ENCODE measurements at places on chromosomes 13 and 19.

DNA sequence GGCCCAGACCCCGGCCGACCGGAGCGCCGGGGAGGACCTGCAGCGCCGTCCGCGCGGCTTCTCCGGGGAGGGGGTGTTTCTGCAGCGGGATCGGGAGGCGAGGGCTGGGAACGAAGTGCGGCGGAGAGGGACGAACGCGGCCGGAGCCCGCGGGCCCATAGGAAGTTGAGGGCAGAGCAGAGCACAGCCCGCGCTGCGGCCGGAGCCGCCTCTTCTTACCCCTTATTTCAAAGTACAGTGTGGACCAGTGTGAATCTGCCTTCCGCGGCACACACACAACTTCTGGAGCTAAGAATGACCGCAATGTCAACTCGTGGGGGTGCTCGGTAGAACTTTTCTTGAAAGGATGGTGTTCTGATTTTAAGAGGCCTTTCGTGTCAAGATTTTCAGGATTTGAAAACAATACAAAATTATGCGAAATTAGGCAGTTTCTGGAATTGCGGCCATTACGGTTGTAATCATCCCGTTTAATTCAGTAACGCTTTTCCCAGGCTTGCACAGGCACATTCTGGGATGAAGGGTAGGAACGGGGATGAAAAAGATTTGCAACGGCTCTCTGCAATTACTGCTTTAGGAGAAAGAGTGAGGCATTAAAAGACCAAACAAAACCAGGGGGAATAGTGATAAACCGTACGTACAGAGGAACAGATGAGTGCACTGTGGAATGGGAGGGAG is 821 bp downstream of the TDRD3 start:
- no peak for DNase-seq

DNA sequence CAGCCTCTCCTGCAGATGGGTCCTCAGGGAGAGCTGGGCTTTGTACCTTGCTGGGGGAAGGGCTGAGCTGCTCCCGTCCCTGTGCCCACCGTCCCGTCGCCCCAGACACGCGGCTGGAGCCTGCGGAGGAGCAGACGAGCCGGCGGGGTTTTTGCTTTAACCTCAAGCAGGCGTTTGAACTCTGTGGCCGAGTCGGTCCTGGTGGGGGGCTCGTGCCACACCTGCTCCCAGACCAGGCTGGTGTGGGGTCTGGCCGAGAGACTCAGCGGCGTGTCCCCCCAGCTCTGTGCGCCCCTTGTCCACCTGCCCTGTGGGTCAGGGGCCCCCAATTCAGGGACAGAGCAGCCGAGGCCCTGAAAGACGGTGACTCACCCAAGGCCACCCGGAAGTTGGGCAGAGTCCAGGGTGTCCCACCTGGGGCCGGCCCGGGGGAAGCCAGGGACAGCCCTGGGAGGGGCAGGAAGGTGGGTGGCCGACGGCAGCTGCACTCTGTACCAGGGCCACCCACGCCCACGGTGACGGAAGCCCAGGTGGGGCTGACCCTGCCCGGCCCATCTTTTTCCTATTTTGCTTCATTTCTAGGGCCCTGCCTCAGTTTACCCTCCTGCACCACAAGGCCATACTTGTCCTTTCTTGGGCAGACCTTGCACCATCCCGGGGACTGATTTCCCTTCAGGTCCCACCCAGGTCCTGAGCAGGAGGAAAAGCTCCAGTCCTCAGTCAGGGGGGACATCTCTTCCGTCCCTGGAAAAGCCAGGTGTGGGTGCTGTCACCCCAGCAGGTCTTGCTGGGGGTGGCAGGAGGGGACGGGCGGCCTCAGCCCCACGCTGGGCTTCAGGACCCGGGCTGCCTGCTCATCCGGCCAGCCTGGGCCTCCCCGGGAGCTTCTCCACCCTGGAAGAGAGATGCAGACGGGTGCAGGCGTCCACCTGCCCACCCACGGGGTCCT is 5.3 kb downstream of the EFNA2 start:
- DNase-seq: no peak

GRCh38 chr13:112063807-112064206 is 3.1 kb upstream of the SOX1 start:
- DNase-seq: no peak

DNA sequence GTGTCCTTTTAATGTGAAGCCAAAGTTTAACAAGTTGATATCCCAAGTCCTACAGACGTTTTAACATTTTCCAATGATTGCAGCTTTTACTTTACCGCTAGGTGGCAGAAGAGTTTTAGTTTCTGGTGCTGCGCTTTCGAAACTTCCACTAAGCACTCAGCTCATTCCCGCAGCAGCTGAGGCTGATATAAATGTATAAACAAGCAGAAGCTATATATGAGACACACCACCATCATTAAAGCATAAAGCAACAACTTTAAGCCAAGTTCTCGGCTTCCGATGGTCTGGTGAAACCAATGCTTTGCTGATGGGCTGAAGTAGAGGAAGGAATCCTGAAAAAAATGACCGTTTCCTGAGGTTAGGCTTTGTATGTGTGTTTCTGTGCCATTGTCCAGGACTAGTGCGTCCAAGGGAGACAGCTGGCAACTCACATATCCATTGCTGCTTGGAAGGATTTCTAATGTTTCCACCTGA is 753.9 kb downstream of the OLFM4 start:
- no peak for DNase-seq

DNA sequence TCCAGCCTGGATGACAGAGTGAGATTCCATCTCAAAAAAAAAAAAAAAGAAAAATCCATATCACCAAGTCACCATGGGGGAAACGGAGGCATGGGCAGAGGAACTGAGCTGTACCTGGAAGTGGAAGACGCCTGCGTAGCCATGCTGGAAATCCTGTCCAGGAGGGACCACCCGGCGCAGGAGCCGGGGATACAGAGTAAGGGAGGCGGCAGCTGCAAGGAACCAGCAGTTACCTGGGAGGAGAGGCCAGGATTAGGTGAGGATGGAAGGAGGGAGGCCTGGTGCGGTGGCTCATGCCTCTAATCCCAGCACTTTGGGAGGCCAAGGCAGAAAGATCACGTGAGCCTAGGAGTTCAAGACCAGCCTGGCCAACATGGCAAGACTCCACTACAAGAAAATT is 2.0 kb downstream of the CAPN12 start:
- no peak for DNase-seq

GRCh38 chr19:29003641-29004409 is 209.1 kb downstream of the UQCRFS1 start:
- no peak for DNase-seq

DNA sequence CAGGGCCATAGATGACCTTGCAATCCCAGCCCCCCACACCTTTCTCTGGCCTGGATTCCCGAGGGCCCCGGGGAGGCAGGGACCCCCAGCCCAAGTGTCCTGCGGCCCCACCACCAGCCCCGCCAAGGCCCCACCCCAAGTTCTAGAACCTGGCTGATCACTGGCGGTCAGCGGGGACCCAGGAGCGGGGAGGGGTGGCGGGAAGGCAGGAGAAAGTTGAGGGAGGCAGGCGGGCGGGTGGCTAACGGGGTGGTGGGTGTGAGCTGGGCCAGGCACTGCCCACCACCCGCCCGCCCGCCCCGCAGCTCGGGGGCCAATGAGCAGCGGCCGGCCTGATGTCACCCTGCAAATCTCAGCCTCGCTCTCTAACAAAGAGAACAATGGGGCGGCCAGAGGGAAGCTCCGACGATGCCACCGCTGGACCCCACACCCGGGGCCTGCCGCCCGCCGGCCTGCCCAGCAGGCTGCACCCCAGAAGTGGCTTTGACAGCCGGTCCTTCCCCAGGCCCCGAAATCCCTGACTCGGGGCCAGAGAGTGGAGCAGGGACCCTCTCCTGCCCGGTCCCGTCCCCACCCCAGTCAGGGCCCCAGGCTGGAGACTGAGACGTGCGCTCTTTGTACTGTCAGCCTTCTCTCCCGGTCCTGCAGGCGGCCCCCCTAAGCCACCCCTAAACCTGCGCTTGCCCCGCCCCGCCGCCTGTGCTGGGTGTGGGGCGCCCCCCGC is 1.6 kb downstream of the MEX3D start:
- no peak for DNase-seq

GRCh38 chr19:16268676-16269319 is 55.8 kb upstream of the KLF2 start:
- no peak for DNase-seq

GRCh38 chr13:37070956-37071355 is 11.5 kb upstream of the SUPT20H start:
- DNase-seq: no peak

DNA sequence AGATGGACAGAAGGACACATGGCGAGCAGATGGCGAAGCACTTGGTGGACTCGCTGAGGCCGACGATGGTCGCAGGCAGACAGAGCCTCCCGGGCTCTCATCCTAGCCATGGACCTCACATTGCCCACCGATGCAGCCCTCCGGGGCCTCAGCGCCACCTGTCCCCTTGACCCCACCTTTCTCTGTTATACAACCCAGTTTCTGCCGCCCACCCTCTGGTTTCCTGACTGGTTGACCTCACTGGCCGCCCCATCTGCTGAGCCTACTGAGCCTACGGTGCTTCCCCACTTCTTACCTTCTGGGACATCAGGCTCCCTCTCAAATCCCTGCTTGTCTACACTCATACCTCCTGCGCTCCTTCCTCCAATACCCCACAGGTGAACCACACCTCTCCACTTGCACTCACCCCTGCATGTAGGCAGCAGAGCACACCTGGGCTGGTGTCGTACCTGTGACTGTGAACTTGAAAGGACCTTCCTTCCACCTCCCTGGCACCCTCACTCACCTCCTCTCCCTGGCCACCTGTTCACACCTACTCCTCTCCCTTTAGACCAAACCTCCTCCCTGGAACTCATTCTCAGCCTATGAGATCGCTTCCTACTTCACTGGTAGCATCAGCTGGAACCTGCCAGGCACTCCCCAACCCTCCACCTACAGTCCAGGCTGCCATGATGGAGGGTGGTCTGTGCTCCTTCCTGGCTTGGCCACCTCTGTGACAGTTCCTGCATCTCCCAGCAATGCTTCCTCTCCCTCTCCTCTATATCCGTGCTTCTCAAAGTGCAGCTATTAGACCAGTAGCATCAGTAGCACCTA is 36.1 kb downstream of the HPN start:
- DNase-seq: no peak

DNA sequence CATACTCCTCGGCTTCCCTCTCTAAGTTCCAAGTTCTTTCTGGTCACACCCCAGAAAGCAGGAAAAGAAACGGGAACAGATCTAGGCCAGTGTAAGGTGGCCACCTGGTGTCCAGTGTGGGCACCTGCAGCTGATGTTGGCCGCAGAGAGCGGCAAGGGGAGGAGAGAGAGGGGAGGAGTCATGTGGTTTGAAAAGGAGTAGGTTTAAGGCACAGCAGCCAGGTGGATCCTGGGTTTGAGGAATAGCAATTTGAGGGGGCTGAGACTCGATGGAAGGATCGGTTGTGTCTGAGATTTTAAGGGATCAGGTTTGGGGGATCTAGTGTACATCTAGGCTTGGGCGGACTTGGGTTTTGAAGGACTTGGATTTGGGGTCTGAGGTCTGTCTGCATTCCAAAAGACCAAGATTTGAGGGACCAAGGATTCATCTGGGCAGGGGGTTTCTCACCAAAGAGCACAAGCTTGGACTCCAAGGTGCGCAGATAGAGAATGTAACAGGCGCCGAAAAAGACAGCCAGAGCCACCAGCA is 1.2 kb downstream of the RABAC1 start:
- no peak for DNase-seq

DNA sequence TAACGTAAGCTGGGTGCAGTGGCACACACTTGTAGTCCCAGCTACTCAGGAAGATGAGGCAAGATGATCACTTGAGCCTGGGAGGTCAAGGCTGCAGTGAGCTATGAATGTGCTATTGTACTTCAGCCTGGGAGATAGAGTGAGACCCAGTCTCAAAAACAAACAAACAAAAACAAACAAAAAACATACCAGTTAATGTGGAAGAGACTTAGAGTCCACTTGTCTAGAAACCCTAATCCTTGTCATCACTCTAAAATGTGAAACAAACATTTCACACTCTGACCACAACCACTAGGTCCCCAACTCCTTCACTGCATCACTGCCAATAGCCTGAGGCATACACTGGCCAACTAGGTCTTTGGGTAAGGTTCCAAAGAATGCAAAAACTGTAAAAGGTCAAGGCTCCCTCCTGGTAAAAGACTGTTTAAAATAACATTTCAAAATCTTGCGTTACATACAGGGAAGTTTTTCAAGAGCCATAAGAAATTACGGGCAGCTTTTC is 28.6 kb upstream of the CYP2B6 start:
- no peak for DNase-seq

- DNase-seq: no peak
These were observed 8.8 kb downstream of the IGFL4 start for GRCh38 chr19:46031781-46032596.

- DNase-seq: no peak
These were observed 67.9 kb upstream of the KLF5 start for GRCh38 chr13:72990953-72991352.

- no peak for DNase-seq
These were observed 18.7 kb downstream of the TMEM161A start for GRCh38 chr19:19119325-19120237.

GRCh38 chr13:82358284-82358683 is 1524.0 kb downstream of the SLITRK1 start:
- DNase-seq: no peak

GRCh38 chr13:98804336-98804855 is 51.9 kb upstream of the SLC15A1 start:
- DNase-seq: no peak

- no peak for DNase-seq
These were observed 945 bp downstream of the AMER2 start for GRCh38 chr13:25171170-25171516.

GRCh38 chr13:65540175-65540574 is 1690.0 kb downstream of the PCDH9 start:
- DNase-seq: no peak

DNA sequence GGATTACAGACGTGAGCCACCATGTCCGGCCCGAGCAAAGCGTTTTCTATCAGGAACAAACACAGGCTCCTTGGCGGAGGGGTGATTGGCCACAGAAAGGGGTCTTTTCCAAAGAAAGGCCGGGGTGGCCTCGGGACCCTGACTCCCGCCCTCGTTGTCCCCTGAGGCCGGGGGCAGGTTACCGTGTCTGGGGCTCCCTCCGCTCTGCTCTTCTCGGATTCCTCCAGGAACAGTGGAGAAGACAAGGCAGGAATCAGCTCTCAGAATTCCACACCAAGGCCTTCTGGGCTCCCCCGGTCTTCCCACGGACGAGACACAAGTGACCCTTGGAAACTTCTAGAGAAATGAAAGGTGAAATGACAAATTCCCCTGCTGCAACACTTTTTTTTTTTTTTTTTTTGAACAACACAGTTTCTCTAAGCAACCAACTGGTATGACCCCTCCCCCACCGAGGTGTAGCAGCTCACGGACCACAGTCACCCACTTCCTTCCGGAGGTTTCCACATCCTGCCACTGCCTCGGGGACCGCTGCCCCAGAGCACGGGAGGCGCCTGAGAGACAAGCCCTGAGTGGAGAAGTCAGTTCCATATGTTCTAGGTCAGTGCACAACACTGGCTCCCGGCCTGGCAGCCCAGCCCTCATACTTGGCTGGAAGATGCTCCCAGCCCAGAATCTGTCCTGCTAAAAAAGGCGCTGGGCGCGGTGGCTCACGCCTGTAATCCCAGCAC is 11.0 kb downstream of the MOB3A start:
- DNase-seq: no peak

GRCh38 chr13:65456150-65456912 is 1773.8 kb downstream of the PCDH9 start:
- no peak for DNase-seq

- no peak for DNase-seq
These were observed 428.5 kb downstream of the GPC6 start for GRCh38 chr13:93655154-93655553.
